Activated naive CD4-positive, alpha-beta T cell treated with anti-CD3 and anti-CD28 coated beads, Interleukin-2, amount 10 ng/mL, durations not matched to agents 7 days and 5 days (primary cell): ENCODE measurements at places on chromosomes 16 and 17.

- DNase-seq = no peak
- H3K27ac ChIP-seq = no peak overlapping the region
- no peaks in the 10 kb centered on the region for H3K4me1 ChIP-seq
- no peak overlapping the region for H3K4me3 ChIP-seq
- no peaks in the 10 kb centered on the region for H3K27me3 ChIP-seq
Measured at GRCh38 chr16:24917891-24918290, 72.1 kb downstream of the SLC5A11 start.

DNA sequence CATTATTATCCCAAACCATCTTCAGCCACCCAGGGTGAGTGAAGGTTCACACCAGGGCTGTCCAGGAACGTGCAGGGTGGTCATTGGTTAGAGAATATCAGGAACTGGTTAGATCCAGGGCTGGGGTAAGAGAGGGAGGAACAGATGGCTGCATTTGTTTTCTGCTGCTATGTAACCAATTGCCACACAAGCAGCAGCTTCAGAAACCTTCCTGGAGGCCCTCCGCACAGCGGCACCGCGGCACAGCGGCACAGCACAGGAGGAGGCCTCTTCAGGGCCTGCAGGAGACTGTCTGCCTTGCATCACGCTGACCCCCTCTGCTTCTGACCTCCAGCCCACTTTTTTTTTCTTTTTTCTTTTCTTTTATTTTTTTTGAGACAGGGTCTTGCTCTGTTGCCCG lies 86.1 kb downstream of the KCNJ12 start:
- no peak overlapping the region for H3K4me3 ChIP-seq
- peaks cover 51% of the 10 kb centered on the region for H3K27me3 ChIP-seq
- H3K4me1 ChIP-seq = peaks cover 18% of the 10 kb centered on the region
- H3K36me3 ChIP-seq = no peaks in the 10 kb centered on the region
- H3K27ac ChIP-seq = no peak overlapping the region

- peak overlapping the region; percentile 96 for H3K27ac ChIP-seq
- H3K36me3 ChIP-seq = peaks cover 16% of the 10 kb centered on the region
- no peaks in the 10 kb centered on the region for H3K27me3 ChIP-seq
- peak overlapping the region; percentile 97 for H3K4me3 ChIP-seq
- H3K4me1 ChIP-seq = peaks cover 58% of the 10 kb centered on the region
- DNase-seq = no peak
Measured at GRCh38 chr17:42286411-42287221, 1.7 kb upstream of the STAT5A start.

- DNase-seq = no peak
- H3K27ac ChIP-seq = no peak overlapping the region
- H3K27me3 ChIP-seq = peaks cover 28% of the 10 kb centered on the region
- no peaks in the 10 kb centered on the region for H3K36me3 ChIP-seq
- H3K4me1 ChIP-seq = peaks cover 5% of the 10 kb centered on the region
Measured at GRCh38 chr16:57967916-57968315, 3.0 kb downstream of the CNGB1 start.

- H3K27ac ChIP-seq = no peak overlapping the region
- peaks cover 53% of the 10 kb centered on the region for H3K36me3 ChIP-seq
- H3K4me3 ChIP-seq = no peak overlapping the region
- H3K4me1 ChIP-seq = no peaks in the 10 kb centered on the region
- H3K27me3 ChIP-seq = no peaks in the 10 kb centered on the region
Measured at GRCh38 chr16:24955975-24956731, 59.0 kb downstream of the ARHGAP17 start.

DNA sequence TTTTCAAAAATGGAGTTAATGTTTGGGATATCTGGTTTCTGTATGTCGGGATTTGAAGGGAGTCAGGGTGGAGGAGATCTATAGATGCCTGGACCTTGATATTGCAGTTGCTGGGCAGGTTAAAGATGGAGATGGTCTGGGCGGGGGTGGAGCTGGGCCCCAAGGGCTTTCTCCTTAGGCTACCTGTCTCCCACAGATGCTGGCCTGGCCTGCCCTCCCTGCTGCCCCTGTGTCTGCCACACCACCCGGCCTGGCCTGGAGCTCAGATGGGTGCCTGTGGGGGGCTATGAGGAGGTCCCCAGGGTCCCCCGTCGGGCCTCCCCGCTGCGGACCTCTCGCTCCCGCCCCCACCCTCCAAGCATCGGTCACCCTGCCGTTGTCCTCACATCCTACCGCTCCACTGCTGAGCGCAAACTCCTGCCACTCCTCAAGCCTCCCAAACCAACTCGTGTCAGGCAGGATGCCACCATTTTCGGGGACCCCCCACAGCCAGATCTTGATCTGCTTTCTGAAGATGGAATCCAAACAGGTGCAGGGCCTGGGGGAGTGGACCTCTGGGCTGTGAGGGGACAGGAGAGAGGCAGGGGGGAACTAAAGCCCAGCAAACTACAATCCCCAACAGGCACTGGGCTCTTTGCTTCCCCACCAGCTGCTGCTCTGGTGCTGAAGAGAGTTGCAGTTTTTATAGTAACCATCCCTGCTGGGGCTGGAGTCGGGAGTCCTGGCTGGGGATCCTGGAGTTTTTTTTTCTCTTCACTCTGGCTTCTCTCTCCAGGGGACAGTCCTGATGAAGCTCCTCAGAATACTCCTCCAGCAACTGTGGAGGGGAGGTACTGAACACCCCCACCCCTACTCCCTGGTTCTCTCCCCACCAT lies 2.9 kb downstream of the ARHGEF15 start:
- peaks cover 58% of the 10 kb centered on the region for H3K27me3 ChIP-seq
- H3K4me1 ChIP-seq = no peaks in the 10 kb centered on the region
- no peak for DNase-seq

GRCh38 chr16:85995541-85996423 lies 96.8 kb downstream of the IRF8 start:
- no peak overlapping the region for H3K27ac ChIP-seq
- no peaks in the 10 kb centered on the region for H3K27me3 ChIP-seq
- DNase-seq = peak; percentile 30
- H3K36me3 ChIP-seq = no peaks in the 10 kb centered on the region
- peaks cover 24% of the 10 kb centered on the region for H3K4me1 ChIP-seq
- no peak overlapping the region for H3K4me3 ChIP-seq

DNA sequence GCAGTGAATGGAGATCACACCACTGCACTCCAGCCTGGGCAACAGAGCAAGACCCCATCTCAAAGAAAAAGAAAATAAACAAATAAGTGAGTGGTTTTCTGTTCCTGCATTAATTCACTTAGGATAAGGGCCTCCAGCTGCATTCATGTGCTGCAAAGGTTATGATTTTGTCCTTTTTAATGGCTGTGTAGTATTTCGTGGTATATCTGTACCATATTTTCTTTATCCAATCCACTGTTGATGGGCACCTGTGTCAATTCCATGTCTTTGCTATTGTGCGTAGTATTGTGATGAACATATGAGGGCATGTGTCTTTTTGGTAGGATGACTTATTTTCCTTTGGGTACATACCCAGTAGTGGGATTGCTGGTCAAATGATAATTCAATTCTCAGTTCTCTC lies 33.9 kb downstream of the SLC5A11 start:
- DNase-seq = no peak
- H3K4me3 ChIP-seq = no peak overlapping the region
- no peaks in the 10 kb centered on the region for H3K4me1 ChIP-seq

GRCh38 chr17:601244-601925 lies 113.3 kb downstream of the VPS53 start:
- H3K4me1 ChIP-seq = no peaks in the 10 kb centered on the region
- no peaks in the 10 kb centered on the region for H3K27me3 ChIP-seq
- no peak for DNase-seq
- H3K4me3 ChIP-seq = no peak overlapping the region
